Kasumi-1 (cell line): ENCODE measurements at places on chromosomes 2 and 18.

GRCh38 chr2:63131196-63131595, 80.6 kb downstream of the OTX1 start:
- no peak for DNase-seq

DNA sequence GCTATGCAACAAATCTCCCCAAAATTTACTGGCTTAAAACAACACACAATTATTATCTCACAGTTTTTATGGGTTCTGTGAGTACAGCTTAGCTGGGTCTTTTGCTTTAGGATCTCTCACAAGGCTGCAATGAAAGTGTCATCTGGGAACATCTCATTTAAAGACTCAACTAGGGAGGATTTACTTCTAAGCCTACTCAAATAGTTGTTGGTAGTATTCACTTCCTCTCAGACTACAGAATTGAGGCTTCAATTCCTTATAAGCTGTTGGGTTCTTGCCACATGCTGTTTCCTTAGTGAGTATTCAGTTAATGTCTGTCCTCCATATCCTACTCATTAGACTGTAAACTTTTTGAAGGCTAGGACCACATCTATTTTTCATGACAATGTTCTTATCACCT, 72.3 kb downstream of the MDH1 start:
- peak; percentile 42 for DNase-seq

DNA sequence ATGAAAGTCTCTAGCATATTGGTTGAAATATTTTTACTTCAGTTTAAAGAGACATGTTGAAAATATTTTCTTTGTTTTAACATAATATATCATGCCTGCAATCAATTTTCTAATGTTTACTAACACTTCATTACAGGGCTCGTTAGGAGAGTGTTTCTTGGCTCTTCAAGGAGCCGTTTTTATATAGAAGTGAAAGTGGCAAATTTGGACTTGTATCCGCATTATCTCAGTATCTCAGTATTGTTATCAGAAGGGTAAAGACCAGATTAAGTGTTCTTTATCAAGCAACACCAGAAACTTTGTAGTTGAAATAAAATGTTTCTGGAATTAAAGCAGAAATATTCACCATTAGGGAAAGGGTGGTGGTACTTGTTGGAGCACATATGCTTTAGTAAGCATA, 97.8 kb downstream of the BABAM2 start:
- DNase-seq = no peak

GRCh38 chr2:172600557-172601008, 44.7 kb downstream of the PDK1 start:
- DNase-seq = no peak

DNA sequence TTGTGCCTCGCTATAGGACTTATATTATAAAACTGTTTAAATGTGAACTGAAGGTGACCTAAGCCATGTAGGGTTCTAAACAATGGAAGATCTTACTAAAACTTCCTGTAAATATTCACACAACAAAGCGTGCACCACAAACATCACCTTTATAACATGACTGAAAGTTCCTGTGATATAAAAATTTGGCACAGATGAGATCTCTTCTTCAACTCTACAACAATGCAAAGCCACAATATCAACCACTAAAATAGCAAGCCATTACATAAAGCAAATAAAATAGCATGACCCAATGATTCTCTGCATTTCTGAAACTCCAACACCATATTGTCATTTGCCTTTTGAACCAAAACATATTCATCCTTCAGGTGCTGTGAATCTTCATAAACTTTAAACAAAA, 3.5 kb downstream of the YES1 start:
- DNase-seq = no peak

DNA sequence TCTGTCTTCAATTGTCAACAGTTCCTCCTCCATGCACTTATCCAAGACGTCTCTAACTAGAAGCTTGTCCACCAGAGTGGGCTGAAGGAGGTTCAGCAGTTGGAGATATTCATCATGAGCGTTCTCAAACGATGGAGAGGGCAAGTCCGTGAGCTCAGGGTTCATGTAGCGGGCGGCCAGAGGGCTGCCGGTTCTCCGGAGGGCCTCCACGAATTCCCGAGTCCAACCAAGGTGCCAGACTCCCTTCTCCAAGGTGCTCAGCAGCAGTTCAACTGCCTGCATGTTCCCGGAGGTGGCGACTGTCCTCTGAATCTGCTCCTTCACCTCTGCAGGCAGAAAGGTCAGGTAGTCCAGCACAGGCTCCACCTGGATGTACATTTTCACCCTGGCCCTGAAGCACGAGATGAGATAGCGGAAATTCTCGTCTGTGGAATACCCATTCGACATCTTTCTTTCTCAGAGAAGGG, 590 bp downstream of the IFIH1 start:
- DNase-seq = peak; percentile 65

DNA sequence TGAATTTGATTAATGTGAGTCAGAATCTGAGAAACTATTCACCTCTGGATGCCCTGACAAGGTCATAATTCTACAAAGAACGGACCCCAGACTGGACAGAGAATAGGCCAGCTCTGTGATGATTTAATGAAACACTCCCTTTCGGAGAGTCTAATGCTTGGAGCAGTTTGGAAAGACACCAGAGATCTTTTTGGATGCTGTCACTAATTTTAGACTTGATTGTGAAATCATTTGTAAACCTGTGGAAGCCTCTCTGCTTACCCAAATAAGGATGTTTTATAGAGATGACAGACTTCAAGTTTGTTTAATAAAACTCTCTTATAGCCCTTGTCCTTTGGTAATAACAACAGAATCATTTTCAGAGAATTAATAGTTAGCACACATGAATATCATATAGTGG, 83.5 kb downstream of the MYL12B start:
- no peak for DNase-seq

GRCh38 chr2:222448748-222449181, 24.4 kb downstream of the SGPP2 start:
- DNase-seq = no peak

DNA sequence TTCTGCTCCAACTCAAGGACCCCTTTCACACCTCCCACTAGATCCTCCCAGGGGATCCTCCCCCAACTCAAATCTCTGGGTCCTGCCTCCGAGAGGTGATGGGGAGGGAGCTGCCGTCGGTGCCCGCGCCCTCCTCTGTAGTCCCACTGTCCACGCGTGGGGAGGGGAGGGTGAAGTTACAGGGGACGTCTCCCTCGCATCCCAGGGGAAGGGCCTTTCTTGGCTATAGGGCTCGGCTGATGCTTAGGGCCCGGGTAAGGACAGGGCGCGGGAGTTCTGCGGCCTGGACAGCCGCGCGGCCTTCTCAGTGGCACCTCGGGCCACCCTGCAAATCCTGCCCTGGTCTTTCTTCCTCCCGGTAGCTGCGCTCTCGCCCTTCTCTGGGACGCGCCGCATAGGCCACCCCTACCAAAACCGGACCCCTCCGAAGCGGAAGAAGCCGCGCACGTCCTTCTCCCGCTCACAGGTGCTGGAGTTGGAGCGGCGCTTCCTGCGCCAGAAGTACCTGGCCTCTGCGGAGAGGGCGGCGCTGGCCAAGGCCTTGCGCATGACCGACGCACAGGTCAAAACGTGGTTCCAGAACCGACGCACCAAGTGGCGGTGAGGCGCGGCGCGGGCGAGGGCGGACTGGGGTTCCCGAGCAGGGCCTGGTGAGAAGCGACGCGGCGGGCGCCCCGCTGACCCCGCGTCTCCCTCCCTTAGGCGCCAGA, 1.2 kb downstream of the TLX2 start:
- DNase-seq = no peak

DNA sequence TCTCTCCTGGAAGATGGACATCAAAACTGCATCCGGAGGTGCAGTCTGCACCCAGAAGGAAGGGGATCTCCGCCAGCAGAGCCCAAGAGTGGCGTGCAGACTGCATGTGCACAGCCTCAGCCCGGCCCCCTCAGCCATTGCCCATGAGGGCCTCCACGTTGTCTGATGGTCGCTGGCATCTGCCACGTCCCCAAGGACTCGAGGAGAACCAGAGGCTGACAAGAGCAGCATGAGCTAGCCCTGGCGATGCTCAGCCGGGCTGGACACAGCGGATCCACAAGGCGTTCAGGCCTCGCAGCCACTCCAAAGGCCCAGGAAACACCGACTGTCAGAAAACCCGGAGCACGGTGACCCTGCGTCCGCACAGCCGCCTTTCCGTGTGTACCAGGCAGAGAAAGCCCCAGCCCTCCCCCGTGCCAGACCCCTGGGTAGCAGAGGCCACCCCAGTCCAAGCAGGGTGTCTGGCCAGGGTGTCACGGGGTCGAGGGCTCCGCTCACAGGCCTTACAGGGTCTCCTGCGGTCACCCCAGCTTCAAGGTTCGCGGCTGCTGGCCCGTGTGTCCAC, 48.3 kb downstream of the SLC66A2 start:
- no peak for DNase-seq

- DNase-seq = no peak
These were observed 301.6 kb upstream of the CDH20 start for GRCh38 chr18:61031626-61032025.

GRCh38 chr2:85180322-85181133, 47.3 kb downstream of the TCF7L1 start:
- DNase-seq = no peak

DNA sequence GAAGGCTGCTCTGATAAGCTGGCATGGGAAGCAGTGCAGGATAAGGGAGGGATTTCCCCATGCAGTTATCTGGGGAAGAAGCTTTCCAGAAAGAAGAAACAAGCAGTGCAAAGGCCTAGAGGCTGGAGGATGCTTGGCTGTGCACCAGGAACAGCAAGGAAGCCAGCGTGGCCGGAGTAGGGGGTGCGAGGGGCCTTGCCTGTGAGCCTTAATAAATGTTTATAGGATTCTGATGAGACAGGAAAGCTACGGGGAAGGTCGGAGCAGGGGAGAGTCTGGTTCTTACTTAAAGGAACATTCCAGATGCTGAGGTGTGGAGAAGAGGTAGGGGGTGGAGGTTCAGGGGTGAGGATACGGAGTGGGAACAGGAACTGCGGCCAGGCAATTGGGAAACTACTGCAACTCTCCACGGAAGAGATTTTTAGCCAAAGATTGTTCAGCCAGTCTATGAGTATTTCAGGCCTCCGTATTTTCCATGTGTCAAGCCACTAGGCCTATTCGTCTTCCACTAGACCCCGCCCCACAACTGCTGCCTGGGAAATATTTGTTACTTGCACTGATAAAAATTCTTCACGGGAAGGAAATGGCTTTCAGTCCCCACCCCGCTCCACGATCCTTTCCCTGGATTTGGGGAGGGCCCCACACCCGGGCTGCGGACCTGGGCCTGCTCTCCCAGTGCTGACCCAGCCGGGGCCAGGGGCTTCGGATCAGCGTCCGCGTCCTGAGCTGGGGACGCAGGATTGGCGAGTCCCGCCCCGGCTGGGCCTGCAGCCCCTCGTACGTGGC, 516 bp downstream of the EIF2AK2 start:
- DNase-seq = peak; percentile 51

- DNase-seq = no peak
These were observed 64.1 kb downstream of the SOX11 start for GRCh38 chr2:5756272-5756671.

GRCh38 chr2:73979686-73980085, 5.0 kb upstream of the TET3 start:
- DNase-seq = no peak

DNA sequence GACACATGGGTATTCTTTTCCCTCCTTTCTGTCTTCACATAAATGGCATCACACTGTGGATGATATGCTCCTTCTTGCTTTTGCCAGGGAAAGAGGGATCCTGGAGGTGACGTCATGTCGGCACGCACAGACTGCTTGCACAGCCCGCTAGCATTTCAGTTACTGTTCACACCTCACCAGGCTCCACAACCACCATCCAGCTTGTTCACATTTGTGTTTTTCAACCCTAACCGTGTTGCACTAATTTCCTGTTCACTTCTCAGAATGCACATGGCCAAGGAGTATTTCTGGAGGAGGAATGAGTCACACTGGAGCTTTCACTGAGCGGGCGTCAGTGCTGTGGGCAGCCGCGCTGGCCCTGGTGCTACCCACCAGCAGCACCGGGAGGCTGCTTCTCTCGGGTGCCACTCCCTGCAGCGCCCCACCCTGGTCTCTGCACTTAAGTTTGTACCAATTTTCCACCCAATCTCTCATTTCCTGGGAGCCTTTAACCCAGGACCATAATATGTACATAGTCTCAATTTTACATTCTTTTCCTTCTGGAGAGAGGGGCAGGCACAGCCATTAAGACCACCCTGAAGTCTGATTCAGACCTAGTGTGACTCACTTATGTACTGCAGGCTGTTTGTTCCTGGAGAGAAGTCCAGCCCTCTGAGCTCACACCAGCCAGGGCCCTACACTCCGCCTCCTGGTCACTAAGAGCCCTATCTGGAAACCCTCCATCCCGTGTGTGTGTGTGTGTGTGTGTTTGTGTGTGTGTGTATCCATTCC, 65.1 kb downstream of the MBP start:
- DNase-seq = peak; percentile 80

- DNase-seq = no peak
These were observed 61.3 kb downstream of the CUL3 start for GRCh38 chr2:224523626-224524577.

- no peak for DNase-seq
These were observed 52.8 kb downstream of the ADNP2 start for GRCh38 chr18:80161781-80162417.

- no peak for DNase-seq
These were observed 10.0 kb downstream of the LRATD1 start for GRCh38 chr2:14642499-14642898.

GRCh38 chr2:226699321-226699720, 100.3 kb downstream of the IRS1 start:
- DNase-seq = no peak

GRCh38 chr18:36349552-36349951, 52.0 kb downstream of the FHOD3 start:
- DNase-seq = no peak

- DNase-seq = no peak
These were observed 53.4 kb downstream of the STK25 start for GRCh38 chr2:241454837-241455485.

GRCh38 chr2:223102040-223102400, 50.0 kb downstream of the KCNE4 start:
- no peak for DNase-seq

DNA sequence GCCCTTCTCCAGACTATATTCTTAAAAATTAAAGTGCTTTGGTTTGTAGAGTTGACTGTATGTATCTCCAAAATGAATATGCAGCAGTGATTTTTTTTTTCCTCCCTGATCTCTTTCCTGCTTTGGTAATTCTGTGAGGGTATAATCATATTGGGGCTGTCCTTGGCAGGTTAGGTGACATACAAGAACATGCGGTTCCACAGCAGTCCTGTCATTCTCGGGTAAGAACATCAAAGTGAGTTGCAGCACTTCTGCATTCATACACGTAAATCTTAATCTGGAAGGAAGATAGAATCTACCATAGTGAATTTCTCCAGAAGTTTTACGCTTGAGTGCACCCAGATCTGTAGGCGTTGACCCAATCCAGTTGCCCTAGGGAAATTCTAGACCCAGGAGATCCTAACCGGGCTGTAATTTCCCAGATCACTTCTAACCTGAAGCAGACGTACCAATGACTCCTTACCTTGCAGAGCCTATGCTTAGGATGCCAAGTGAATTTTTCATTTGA, 109.4 kb downstream of the PRPF40A start:
- no peak for DNase-seq

GRCh38 chr2:168912901-168913369, 11.8 kb downstream of the G6PC2 start:
- DNase-seq = peak; percentile 21
